Fibroblast of the aortic adventitia (primary cell): ENCODE measurements at places on chromosomes 11 and 22. TPM values are rescaled to one million over a fixed set of nuclear protein-coding genes. Genes with fewer than 3 reads are reported as not detected.

KDELR3 gene
- total RNA-seq, result 22.1 and 183 TPM in 2 replicates

DCDC1 gene
- 0.18 and 3.2 TPM in 2 replicates for total RNA-seq

GRCh38 chr11:76604081-76604625 lies 66.4 kb downstream of the LRRC32 start:
- DNase-seq, result no peak

DNA sequence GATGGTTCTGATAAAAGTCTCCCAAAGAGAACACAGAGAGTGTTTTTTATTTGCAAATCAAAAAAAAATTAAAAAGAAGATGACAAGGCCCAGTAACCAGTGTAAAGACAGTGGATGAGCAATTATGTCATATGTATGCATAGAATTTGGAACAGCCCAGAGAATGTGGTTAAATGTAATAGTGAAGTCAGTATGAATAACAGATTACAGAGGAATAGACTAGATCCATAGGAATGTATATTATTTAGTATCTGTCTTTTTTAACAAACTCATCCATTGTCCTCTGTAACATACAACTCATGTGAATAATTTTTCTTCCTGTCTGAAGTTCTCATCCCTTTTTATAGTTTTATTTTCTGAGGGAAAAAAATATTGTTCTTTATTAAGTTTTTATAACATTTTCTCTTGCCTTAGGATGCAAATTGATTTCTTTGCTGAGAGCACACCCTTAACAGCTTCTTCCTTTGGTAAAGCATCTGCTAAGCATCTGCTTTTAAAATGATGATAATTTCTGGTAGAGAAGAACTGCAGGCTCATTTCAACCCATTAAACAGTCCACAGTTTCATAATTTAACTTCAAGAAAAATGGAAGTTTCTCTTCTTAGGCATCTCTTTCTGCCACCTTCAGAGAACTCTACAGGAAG lies 266.5 kb upstream of the MTNR1B start:
- DNase-seq, result peak; percentile 28

DNA sequence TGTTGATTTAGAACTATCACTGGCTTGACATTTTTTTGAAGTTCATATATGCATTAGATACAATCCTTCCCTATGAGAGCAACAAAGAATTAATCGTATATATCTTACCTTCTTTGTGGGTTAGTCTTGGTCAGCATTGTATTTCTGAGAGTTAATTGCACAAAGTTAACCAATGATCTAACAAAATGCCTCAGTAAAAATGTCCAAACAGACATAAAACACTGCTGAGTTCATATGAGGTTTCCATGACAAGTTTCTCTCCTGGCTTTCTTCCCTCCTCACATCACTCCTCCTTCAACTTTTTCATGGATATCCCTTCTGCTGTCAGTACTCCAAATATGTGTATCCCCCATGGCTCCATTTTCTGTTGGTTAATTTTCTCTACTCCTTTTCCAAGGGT lies 9.0 kb downstream of the MAP6 start:
- peak; percentile 20 for DNase-seq

DNA sequence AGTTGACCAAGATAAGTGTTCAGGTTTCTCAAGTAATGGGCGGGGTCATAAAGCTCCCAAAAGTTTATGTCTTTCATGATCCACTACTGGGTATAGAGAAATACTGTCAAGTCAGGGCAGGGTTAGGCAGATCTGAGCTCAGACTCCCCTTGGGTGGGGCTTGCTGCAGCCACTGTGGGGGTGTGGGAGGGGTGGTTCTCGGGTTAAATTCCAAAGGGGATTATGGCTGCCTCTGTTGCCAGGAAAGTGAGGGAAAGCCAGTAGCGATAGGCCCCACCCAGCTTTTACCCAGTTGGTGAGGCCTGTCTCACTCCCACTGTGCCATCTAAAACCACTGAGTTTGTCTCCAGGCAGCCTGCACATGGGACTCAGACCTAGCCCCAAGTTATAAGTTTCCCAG lies 37.8 kb downstream of the DLG2 start:
- DNase-seq, result no peak

- peak; percentile 5 for DNase-seq
Observed at GRCh38 chr11:122556605-122557004, 98.9 kb upstream of the UBASH3B start.

DNA sequence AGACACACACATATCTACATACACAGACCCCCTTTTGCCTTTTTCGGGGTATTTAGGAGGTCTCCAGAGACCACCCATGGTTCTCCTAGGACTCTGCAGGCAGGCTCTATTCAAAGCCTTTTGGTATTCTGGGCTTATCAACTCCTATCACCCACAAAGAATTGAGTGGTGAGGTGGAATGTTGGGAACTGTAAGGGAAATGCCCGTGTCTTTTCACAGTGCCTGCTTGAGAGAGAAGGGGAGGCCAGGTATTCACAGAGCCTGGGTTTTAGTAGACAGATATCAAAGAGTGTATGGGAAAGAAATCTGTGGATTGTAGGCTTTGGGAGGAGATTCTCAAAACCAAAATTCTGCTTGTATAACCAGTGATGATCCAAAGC lies 44.0 kb upstream of the CSNK2A3 start:
- DNase-seq, result no peak

DNA sequence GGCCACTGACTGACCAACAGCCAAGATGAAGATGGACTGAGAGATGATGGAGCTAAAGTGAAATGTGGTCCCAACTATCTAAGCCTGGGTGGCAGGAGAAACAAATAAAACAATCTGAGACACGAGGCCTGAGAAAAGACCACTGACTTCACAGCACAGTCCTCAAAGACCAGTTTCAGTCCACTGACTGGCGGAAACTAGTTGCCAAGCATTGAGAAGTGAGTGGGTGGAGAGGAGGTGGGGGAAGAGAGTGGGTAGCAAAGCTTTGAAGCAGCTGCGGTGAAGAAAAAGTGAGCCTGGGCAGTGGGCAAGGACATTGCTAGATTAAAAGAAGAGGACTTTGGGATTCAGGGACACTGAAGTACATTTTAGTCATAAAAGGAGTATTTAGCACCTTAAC lies 1.9 kb downstream of the MS4A1 start:
- no peak for DNase-seq

DNA sequence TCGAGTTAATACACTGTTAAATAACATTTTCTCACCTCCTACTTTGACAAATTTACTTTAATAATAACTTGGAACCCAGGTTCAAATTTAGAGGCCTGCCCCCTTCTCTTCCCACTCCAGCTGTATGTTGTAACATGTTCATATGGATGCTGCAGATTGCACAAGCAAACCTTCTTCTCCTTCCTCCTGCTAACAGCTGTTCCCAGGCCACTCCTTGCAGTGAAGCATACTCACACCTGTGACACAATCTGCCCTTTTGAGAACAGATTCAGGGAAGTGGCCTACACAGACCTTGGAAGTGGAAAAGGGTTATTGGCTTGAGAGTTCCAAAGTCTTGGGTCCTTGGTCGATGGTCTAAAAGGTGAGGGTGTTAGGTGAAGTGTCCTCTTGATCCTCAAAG lies 131.9 kb downstream of the TEAD1 start:
- DNase-seq, result no peak

- DNase-seq, result no peak
Observed at GRCh38 chr11:74602637-74603556, 10.5 kb downstream of the POLD3 start.

GRCh38 chr11:95641495-95641894 lies 148.1 kb downstream of the FAM76B start:
- peak; percentile 23 for DNase-seq

IL17REL gene
- not detected in 2 replicates for total RNA-seq

- no peak for DNase-seq
Observed at GRCh38 chr11:68506908-68507307, 46.4 kb downstream of the PPP6R3 start.

DNA sequence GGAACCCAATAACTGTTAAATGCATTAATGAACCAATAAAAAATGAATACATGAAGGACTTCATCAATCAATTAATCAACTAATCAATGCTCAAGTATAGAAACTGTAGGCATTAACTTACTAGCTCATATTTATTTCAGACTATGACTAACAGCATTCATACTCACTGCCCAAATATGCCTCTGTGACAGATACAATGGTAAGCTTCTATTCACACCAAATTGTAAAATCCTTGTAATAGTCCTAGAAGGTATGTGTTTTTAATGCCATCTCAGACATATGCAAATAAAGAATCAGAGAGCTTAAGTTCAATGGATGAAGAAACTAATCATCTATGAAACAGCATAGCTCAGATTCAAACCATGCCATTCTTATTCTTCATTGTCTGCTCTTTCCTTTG lies 1253.6 kb upstream of the TENM4 start:
- no peak for DNase-seq

TRAPPC4 gene
- 61.2 and 79.9 TPM in 2 replicates for total RNA-seq

LIPT2 gene
- 1.4 TPM in 1 of 2 replicates, not detected in the other for total RNA-seq

- DNase-seq, result peak; percentile 91
Observed at GRCh38 chr11:44760917-44761550, 34.3 kb downstream of the TSPAN18 start.

MYEOV gene
- 7.0 TPM in 1 of 2 replicates, not detected in the other for total RNA-seq

GRCh38 chr22:32562401-32562800 lies 87.8 kb downstream of the FBXO7 start:
- DNase-seq, result no peak

DNA sequence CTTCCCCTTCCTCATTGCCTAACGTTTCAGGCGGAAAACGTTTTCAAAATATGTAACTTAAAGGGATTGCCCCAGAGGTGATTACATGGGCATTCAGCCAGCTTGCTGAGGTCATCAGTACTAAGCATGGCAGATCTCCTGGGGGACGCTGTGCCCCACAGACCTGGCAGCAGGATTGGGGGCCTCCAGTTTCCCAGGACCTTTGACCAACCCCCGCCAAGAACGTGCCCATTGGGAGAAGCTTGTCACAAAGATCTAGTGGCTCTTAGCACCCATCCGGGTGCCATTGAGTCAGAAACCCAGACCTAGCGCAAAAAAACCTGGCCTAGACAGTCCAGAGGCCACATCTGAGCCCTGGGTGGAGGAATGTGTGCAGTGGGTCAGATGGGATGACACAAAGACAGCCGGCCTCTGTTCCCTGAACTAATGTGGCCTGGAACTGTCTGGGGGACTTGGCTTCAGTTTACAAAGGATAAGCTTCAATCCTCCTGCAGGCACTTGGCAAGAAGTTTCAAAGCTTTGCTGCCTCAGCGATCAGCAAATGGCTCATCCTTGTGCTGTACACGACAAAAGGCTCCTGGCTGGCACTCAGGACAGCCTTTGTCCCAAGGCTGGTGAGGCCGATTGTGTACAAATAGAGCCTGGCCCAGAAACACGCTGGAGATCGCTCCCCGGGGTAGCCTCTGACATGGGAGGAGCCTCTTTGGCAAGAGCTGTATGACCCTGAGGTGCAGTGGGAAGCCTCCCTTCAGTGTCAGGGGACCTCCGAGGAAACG lies 9.5 kb downstream of the C1QTNF6 start:
- no peak for DNase-seq

- no peak for DNase-seq
Observed at GRCh38 chr11:93843906-93844305, 6.5 kb downstream of the VSTM5 start.

DNA sequence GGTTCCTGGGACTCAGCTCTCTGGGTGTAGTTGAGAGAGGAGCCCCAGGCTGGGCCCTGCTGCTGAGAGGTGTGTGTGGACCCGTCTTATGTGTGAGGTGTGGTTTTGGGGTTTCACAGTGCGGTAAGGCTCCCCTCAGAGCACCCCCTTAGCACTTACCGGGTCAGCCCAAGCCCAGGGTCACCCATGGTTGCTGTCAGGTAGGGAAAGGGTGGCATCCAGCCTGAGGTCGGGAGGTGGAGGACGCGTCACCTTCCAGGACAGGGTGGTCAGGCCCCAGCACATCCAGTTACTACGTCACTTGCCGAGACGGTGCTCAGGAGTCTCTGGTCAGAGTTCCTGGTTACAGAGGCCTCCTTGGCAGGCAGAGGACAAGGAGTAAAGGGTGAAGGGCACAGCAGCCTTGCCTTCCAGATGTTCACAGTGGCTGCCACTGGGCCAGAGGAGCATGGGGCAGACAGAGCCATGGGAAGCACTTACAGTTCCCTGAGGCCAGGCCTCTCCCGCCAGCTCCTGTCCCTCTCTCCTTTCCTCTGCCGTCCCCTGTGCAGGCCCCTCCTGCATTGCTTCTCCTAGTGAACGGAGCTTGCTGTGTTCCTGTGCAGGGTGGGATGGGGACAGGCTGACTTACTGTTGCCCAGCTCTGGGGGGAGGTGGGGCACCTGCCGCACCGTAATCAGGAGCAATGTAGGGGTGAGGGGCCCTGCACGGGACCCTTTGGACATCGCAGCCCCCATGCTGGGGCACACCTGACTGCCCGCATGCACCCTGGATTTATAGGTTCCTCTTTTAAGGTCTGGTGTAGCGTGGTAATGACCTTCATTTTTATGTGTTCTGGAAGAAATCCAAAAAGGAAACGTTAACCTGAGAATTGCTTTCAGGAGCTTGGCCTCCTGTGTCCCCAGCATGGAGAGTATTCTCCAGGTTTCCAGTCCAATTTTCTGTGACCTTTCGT lies 285.9 kb downstream of the TBC1D22A start:
- no peak for DNase-seq

NAALAD2 gene
- total RNA-seq, result 3.7 and 7.9 TPM in 2 replicates

GTSE1 gene
- total RNA-seq, result 1.3 and 13.4 TPM in 2 replicates

DNA sequence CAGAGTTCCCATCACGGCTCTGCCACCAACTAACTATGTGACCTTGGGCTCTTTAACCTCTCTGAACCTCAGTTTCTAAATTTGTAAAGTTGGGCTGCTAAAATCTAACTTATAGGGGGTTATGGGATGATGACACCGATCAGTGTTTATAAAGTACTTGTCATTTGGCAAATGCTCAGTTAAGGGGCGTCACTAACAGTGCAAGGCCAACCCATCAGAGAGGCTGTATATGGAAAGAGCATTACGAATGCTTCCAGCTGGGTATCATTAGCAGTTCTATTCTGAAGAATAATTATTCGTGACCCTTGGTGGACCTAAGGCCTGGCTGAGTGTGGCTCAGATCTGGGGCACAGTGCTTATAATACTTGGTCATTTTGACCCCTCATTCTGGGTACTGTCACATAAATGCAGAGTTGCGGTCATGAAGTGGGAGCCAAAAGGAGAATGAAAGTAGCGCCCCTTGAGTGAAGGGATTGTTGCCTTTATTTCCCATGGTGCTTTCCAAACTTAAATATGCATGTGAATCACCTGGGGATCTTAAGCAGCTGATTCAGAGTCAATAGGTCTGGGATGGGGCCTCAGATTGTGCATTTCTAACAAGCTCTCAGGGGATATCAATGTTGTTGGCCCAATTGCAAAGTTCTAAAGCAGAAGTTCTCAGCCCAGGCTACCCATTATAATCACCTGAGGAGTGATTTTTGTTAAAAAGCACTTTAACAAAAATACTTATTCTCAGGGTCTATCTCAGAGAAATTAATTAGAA lies 115.8 kb downstream of the CSNK2A3 start:
- DNase-seq, result no peak

- DNase-seq, result no peak
Observed at GRCh38 chr11:119000906-119001305, 3.0 kb downstream of the CENATAC start.

- DNase-seq, result no peak
Observed at GRCh38 chr11:74633406-74634393, 41.3 kb downstream of the POLD3 start.

MIAT gene
- total RNA-seq, result 0.72 and 2.0 TPM in 2 replicates

RRP8 gene
- total RNA-seq, result 8.2 and 10.2 TPM in 2 replicates

GRCh38 chr11:63277345-63277943 lies 34.0 kb upstream of the SLC22A25 start:
- no peak for DNase-seq

OR52N4 gene
- total RNA-seq, result not detected in 2 replicates
